IMR-90 (cell line): ENCODE measurements at places on chromosomes 7 and 10. TPM values are rescaled to one million over a fixed set of nuclear protein-coding genes. Genes with fewer than 3 reads are reported as not detected.

- H3K36me3 ChIP-seq = no peaks in the 10 kb centered on the region
- H3K27ac ChIP-seq = no peak overlapping the region
- no peak for DNase-seq
Observed at GRCh38 chr10:118567701-118568248, 27.7 kb downstream of the PRLHR start.

DNA sequence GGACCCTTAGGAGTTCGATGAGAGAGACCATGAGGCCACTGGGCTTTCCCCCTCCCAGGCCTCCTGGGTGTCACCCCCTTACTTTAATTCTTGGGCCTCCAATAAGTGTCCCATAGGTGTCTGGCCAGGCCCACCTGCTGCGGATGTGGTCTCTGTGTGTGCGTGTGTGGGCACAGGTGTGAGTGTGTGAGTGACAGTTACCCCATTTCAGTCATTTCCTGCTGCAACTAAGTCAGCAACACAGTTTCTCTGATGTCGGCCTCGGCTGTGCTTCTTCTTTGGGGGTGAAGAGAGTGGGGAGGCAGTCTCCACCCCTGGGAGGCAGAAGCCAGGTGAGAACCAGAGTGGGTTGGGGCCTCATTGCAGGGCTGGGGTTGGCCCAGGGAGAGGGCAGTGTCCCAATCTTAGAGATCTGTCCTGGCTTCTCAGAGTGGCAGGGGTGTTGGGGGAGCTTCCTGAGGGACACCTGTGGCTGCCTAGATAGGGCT, 1.5 kb downstream of the PVRIG start:
- H3K27ac ChIP-seq = no peak overlapping the region
- no peak for DNase-seq
- no peaks in the 10 kb centered on the region for H3K27me3 ChIP-seq
- peaks cover 16% of the 10 kb centered on the region; the same call in 1 of the 2 replicates for H3K36me3 ChIP-seq
- H3K4me3 ChIP-seq = no peak overlapping the region

- peak overlapping the region; percentile 60 for H3K27ac ChIP-seq
- no peaks in the 10 kb centered on the region for H3K27me3 ChIP-seq
- no peak for DNase-seq
- H3K36me3 ChIP-seq = no peaks in the 10 kb centered on the region
Observed at GRCh38 chr10:3538291-3538655, 246.7 kb downstream of the KLF6 start.

GRCh38 chr7:104341546-104341945, 13.1 kb downstream of the LHFPL3 start:
- DNase-seq = no peak
- H3K4me3 ChIP-seq = no peak overlapping the region
- H3K4me1 ChIP-seq = no peaks in the 10 kb centered on the region

DNA sequence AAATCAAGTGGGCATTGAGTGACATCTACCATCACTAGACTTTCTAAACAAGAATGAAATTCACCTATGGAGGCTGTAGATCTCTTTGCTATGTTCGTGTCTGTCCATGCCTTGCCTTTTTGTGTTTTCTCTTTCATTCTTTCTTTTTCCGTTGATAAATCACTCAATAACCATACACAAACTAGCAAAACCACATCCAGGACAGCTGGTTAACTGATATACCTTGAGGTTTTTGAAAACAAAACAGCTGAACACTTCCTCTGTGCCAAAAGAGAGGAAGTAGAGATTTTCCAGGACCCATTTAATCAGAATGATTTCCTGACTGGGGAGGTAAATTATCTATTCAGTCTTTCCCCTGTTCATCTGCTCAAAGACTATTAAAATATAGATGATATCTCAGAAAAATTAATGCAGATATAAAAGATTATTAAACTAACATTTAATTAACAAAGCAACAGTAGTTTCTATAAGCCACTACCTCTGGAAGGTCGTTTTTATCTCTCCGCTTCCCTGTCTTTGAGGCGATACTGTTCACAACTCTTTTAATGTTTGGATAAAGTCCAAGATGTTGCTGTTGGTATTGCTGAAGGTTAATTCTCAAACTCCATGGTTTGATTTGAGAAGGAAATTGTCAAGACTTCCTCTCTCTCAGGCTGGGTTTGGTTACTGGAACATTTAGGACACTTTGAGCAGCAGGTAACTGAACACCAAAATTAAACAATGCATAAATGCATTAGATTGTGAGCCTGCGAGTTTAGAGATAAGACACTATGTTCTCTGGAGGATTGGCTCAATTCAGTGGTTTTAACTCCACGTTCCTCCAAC, 24.4 kb upstream of the C10orf67 start:
- no peak overlapping the region for H3K27ac ChIP-seq
- H3K36me3 ChIP-seq = no peaks in the 10 kb centered on the region
- H3K4me1 ChIP-seq = no peaks in the 10 kb centered on the region

- peak overlapping the region; percentile 94 for H3K4me3 ChIP-seq
- H3K36me3 ChIP-seq = no peaks in the 10 kb centered on the region
- peak overlapping the region; percentile 99 for H3K27ac ChIP-seq
- H3K4me1 ChIP-seq = peaks cover 8% of the 10 kb centered on the region; the same call in 1 of the 2 replicates
Observed at GRCh38 chr10:62805231-62806099, 945 bp downstream of the ADO start.

GRCh38 chr7:152202056-152202455, 176.6 kb downstream of the GALNT11 start:
- peak; percentile 50 for DNase-seq
- H3K36me3 ChIP-seq = peaks cover 14% of the 10 kb centered on the region; the same call in 1 of the 2 replicates
- H3K4me3 ChIP-seq = no peak overlapping the region
- H3K27ac ChIP-seq = no peak overlapping the region

GRCh38 chr10:43408331-43408709, 666 bp downstream of the HNRNPF start:
- H3K27ac ChIP-seq = peak overlapping the region; percentile 96
- no peaks in the 10 kb centered on the region for H3K27me3 ChIP-seq
- DNase-seq = no peak
- peaks cover 2% of the 10 kb centered on the region; the same call in 1 of the 2 replicates for H3K4me1 ChIP-seq
- H3K4me3 ChIP-seq = peak overlapping the region; percentile 82

DNA sequence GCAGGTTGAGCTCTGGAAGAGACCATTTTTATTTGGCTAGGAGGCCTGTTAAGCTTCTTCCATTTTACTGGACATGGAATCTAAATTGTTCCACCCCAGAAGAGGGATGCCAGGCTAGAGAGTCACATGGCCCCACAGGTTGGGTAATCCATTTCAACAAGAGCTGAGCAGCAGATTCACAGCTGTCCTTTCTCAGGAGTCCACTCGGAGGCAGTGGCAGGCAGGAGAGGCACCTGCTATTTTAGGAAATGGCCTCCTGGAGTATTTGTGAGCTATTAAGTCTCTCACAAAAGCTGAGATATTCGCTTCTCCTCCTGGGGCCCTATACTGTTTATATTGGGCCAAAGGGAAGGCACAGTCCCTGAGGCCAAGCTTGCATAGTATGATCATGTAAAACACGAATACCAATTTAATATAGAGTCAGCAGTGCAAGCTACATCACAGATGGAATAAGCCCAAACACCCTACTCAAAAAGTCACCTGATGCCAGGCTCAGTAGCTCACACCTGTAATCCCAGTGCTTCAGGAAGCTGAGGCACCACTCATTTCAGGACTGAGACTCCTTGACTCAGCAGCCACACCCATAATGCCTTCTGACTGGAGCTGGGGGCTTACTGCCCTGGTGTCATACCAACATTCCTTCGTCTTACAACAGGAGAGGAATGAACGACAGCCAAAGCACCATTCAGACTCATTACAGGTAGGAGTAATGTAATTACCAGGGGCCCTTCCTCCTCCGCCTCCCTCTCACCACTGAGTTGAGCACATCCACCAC, 124.1 kb downstream of the LMBR1 start:
- H3K27ac ChIP-seq = no peak overlapping the region
- no peaks in the 10 kb centered on the region for H3K36me3 ChIP-seq
- H3K27me3 ChIP-seq = no peaks in the 10 kb centered on the region
- H3K4me1 ChIP-seq = no peaks in the 10 kb centered on the region

GRCh38 chr7:25405736-25406135, 177.4 kb upstream of the NPVF start:
- H3K27ac ChIP-seq = no peak overlapping the region
- H3K4me3 ChIP-seq = no peak overlapping the region
- H3K4me1 ChIP-seq = no peaks in the 10 kb centered on the region
- H3K27me3 ChIP-seq = no peaks in the 10 kb centered on the region; the same call in 1 of the 2 replicates

DNA sequence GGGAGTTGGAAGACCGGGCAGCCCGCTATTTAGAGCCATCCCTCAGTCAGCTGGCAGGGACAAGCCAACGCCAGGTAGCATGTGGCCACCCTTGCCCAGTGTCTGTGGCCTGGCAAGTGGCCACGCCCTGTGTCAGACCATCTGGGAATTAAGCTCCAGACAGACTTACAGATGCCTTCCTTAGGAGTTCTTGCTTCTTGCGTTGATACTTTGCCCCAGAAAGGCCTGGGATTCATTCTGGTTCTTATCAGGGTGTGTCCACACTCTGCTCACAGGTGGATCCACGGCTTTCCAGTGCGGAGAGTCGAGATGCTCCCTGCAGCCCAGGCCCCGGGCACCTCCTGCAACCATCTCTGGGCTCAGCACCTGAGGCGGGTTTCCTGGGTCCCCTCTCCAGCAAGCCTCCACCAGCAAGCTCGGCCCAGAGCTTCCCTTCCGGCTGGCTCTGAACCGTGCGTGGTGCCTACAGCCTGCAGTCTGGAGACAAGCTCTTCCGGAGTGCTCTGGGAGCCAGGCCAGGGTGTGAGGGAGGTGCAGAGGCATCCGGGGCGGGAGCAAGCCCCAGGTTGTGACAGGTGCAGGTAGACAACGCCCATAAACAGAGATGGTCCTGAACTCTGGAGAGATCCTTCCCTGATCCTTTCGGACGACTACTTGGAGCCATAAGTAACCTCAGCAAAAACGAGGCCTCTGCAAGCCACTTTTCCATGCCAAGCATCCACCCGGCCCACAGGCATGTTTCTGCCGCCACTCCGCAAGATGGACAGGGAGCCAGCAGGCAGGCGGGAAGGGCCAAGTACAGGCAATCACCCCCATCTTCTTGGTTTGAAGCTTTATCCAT, 32.3 kb upstream of the PPIF start:
- no peak overlapping the region for H3K27ac ChIP-seq
- no peak for DNase-seq
- peaks cover 48% of the 10 kb centered on the region for H3K36me3 ChIP-seq
- H3K27me3 ChIP-seq = no peaks in the 10 kb centered on the region

GRCh38 chr7:40629891-40630290, 495.1 kb downstream of the SUGCT start:
- H3K4me3 ChIP-seq = no peak overlapping the region
- no peaks in the 10 kb centered on the region; the same call in 1 of the 2 replicates for H3K4me1 ChIP-seq
- H3K27ac ChIP-seq = no peak overlapping the region
- no peak for DNase-seq
- no peaks in the 10 kb centered on the region for H3K36me3 ChIP-seq
- no peaks in the 10 kb centered on the region for H3K27me3 ChIP-seq

DNA sequence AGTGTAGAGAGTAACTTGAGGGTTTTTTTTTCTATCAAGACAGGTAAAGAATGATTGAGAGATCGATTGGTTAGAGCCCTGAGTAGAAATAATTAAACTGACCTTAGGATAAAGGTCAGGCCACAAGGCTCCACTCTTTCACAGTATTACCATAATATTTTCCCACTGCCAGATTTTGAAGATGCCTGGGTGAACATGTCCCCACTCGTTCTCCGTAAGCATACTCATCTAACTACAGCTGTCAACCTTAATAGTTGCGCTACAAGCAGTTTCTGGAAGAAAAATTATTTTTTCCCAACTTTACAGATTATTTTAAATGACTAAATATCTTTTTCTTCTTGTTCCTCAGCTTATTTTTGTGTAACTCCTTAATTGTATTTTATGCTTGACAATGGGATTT, 203.2 kb upstream of the LRGUK start:
- no peaks in the 10 kb centered on the region for H3K4me1 ChIP-seq
- no peaks in the 10 kb centered on the region for H3K27me3 ChIP-seq
- H3K4me3 ChIP-seq = no peak overlapping the region
- no peak for DNase-seq

GRCh38 chr10:112352044-112352443, 21.9 kb upstream of the ACSL5 start:
- H3K27ac ChIP-seq = no peak overlapping the region
- H3K36me3 ChIP-seq = no peaks in the 10 kb centered on the region
- H3K4me3 ChIP-seq = no peak overlapping the region
- H3K27me3 ChIP-seq = no peaks in the 10 kb centered on the region

DNA sequence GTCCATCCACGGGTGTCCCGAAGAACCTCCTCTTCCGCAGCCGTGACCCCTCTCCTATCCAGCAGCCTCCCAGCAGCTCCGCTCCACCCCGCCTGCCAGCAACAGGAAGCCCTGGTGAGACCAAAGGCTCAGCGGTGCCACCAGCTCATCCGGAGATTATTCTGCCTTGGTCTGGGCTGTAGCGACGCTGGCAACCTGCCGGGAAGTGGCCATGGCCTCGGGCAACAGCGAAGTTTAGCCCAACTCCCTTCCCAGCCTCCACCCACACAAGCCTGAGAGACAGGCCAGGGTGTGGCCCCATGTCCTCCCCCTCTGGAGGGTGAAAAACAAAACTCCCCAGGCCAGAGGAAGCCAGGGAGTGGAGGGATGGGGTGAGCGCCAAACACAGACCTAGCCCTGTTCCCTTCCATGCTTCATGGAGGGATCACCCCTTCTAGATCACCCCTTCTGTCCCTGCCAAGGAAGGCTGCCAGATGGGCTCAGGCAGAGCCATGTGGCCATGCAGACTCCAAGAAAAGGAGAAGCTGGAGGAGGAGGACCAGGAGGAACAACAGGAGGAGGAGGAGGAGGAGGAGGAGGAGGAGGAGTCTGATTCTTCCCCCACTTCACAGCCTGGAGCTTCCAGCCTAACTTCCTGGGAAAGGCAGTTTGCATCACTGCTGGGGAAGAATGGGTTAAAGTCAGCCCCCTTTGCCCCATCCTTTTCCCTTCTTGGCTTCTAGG, 918 bp downstream of the CALHM2 start:
- DNase-seq = no peak
- peaks cover 19% of the 10 kb centered on the region for H3K36me3 ChIP-seq
- H3K4me1 ChIP-seq = peaks cover 11% of the 10 kb centered on the region; the same call in 1 of the 2 replicates
- H3K4me3 ChIP-seq = peak overlapping the region; percentile 49
- no peak overlapping the region for H3K27ac ChIP-seq
- no peaks in the 10 kb centered on the region for H3K27me3 ChIP-seq

DNA sequence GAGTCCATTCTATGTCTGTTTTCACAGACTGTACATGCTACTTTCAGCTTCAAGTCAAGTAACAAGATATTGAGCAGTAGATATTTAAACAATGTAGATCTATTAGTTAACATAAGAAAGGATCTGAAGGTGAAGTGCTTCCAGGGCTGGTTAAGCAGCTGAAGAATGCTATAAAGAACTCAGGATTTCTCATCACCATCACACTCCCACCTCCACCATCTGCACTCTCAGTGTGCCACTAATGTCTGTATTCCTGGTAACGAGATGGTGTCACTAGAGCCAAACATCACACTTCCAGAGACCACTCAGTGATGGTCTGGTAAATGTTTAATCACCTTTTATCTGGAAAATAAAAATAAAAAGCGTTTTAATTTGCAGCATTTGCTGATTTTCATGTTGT, 224.0 kb upstream of the FERD3L start:
- H3K4me3 ChIP-seq = no peak overlapping the region
- no peaks in the 10 kb centered on the region for H3K4me1 ChIP-seq

- H3K4me1 ChIP-seq = no peaks in the 10 kb centered on the region
- no peak overlapping the region for H3K27ac ChIP-seq
- H3K27me3 ChIP-seq = no peaks in the 10 kb centered on the region
- no peaks in the 10 kb centered on the region for H3K36me3 ChIP-seq
- no peak overlapping the region for H3K4me3 ChIP-seq
Observed at GRCh38 chr10:92265687-92266258, 25.1 kb downstream of the CPEB3 start.

Gene CALML3
- not detected in 2 replicates for polyA plus RNA-seq

Gene TAS2R41
- polyA plus RNA-seq = not detected in 2 replicates

Gene RBP3
- polyA plus RNA-seq = not detected in 2 replicates

Gene PRPS1L1
- polyA plus RNA-seq = not detected in 2 replicates

Gene SLC26A5
- not detected in 2 replicates for polyA plus RNA-seq

Gene MAP3K8
- 2.6 and 2.8 TPM in 2 replicates for polyA plus RNA-seq
